ENCODE measurements at places on chromosomes 1 and 21.

DNA sequence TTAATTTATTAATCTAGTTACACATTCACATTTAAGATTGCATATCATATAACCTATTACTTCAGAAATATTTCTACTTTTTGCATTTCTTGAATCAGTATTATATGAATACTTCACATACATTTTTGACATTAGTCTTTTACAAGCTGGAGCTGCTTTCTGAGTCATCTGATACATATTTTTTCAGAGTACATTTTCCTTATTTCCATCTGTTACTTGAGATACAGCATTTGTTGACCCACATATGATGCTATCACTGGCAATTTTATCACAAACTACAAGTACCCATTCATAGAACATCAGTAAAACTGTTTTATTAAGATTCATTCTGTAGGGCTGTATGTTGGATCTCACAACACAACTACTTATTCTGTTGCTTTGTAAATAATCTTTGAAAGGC is 367.2 kb upstream of the ST6GALNAC5 start:
- DNase-seq: no peak

- DNase-seq: no peak
Measured at GRCh38 chr1:234620272-234621126, 10.5 kb upstream of the IRF2BP2 start.

GRCh38 chr1:199098468-199098867 is 459.6 kb downstream of the PTPRC start:
- DNase-seq: no peak

DNA sequence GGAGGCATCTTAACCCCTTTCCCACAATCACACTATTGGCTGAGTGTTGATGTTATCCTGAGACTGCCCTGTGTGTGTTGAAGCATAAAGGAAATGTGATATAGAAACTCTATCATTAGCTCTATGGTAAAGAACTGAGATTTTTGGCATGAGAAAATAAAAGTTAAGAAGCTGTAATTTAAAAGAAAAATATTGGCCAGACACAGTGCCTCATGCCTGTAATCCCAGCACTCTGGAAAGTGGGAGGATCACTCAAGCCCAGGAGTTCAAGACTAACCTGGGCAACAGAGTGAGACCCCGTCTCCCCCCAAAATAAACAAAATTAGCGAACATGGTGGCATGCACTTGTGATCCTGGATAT is 14.2 kb upstream of the RIPK4 start:
- DNase-seq: no peak

DNA sequence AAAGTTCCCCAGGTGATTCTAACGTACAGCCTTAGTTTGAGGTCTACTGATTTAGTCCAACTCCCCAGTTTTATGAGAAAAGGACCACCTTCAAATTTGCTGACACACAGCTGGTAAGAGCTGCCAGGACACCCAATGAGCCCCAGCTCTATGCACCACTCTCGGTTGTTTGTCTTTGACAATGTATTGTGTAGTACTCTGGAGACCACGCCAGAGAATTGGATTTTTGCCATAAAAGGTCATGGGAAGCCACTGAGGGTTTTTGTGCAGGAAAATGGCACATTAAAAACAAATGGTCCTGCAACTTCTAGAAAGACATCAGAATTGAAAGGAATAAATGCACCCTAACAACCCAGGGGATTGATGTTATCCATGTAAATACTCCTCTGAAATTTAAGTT is 7.1 kb upstream of the IER5 start:
- no peak for DNase-seq

- DNase-seq: no peak
Measured at GRCh38 chr1:36765785-36766300, 268.5 kb downstream of the GRIK3 start.

GRCh38 chr21:37208741-37209225 is 58.4 kb downstream of the VPS26C start:
- DNase-seq: no peak

GRCh38 chr1:234756066-234756774 is 146.2 kb upstream of the IRF2BP2 start:
- DNase-seq: no peak

- DNase-seq: no peak
Measured at GRCh38 chr21:26806801-26807295, 38.4 kb downstream of the ADAMTS1 start.

- DNase-seq: no peak
Measured at GRCh38 chr1:31776516-31776915, 12.4 kb upstream of the ADGRB2 start.

DNA sequence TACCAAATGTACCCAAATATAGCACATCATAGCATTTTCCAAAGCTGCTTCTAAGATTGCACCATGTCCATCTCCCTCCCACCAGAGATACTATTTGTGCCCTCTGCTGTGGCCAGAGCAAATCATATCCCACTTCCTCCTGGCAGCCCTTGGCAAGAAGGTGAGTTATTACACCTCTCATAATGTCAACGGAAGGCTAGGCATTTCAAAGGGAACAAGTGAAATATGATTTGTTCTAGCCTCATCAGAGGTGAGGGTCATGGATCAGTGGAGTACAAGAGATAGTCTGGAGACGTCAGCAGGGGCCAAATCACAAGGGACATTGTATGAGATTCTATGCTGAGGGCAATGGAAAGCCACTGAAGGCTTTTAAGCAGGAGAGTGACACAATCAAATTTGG is 90.2 kb upstream of the BCAR3 start:
- DNase-seq: no peak

DNA sequence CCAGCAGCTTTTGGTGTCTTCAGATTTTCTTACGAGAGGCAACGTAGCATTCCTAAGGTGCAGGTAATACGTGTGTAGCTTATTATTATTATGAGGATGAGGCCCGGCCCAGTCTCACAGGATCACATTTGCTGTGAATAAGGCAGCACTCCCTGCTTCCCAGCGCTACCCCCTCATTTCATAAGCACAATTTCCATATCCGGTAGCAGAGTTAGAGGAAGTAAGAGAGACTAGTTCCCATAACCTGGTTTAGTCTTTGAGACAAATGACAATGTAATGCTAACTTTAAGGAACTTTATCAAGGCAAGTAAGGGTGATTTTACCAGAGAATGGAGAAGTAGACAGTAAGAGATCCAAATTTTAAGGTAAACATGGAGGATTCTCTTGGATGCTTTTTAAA is 14.6 kb upstream of the LMO4 start:
- no peak for DNase-seq

DNA sequence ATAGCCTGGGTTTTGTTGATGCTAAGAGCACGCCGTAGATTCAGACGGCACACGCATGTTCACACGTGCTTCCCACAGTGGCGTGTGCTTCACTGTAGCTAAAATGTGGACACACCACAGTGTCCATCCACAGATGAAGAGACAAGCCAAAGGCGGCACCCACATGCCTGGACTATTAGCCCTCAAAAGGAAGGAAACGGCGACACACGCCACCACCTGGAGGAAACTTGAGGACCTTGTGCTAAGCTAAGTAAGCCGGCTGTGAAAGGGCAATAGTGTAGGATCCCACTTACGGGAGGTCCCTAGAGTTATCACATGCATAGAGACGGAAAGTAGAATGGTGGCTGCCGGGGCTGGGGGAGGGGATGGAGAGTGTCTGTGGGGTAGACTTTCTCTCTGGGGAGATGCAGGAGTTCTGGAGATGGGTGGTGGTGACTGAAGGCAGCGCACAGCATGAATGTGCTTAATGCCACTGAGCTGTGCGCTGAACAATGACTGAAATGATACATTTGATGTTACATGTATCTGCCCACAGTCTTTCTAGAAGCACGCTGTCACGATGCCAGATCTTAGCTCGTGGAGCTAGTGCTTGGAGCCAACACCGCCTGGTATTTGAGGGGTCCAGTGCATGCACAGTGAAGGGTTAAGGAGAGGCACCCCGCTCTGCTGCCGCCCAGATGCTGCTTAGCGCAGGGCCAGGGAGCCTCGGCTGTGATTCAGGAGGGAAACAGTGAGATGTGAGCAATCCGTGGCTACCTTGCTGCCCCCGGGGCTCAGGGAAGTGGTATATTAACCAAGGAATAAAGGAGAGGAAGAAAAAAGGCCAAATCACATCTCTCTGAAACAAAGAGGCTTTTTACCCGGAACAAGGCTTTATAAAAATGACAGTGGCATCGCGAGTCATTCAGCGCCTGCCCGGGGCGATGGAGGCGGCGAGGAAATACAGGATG is 103.7 kb downstream of the PRDM16 start:
- no peak for DNase-seq

GRCh38 chr1:217435204-217435603 is 195.7 kb downstream of the GPATCH2 start:
- no peak for DNase-seq

DNA sequence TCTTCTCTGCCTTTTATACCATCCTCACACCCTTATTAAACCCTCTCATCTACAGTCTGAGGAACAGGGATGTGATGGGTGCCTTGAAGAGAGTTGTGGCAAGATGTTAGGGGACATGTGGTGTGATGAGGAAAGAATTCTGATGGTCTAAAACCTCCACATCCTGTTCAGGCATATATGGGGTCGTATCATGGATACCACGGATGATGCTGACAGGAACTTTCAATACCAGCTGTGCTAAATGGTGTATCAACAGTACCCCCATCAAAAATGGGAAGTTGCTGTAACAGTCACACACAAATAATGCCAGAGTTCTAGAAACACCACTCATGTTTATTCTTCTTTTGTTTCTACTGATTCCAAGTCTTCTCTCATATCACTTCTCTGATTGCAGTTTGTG is 12.9 kb downstream of the OR2T6 start:
- DNase-seq: no peak

GRCh38 chr1:181905944-181906597 is 155.4 kb downstream of the ZNF648 start:
- DNase-seq: no peak

- DNase-seq: no peak
Measured at GRCh38 chr1:46689356-46689755, 17.7 kb downstream of the TEX38 start.

- DNase-seq: no peak
Measured at GRCh38 chr1:38569932-38570656, 289.5 kb downstream of the RRAGC start.

GRCh38 chr1:243713470-243714186 is 136.4 kb downstream of the AKT3 start:
- DNase-seq: no peak

- no peak for DNase-seq
Measured at GRCh38 chr1:202201971-202202370, 8.4 kb downstream of the LGR6 start.

DNA sequence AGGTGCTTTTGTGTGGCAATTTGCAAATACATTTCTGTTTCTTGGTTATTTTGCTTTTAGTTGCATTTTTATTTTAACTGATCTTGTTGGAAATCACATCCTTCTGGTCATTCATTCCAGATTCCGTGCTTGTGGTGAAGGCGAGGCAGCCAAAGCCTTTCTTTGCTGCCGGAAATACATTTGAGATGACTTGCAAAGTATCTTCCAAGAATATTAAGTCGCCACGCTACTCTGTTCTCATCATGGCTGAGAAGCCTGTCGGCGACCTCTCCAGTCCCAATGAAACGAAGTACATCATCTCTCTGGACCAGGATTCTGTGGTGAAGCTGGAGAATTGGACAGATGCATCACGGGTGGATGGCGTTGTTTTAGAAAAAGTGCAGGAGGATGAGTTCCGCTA is 34.8 kb upstream of the CD101 start:
- DNase-seq: no peak

- DNase-seq: peak; percentile 77
Measured at GRCh38 chr1:30801771-30802198, 44.2 kb upstream of the LAPTM5 start.

DNA sequence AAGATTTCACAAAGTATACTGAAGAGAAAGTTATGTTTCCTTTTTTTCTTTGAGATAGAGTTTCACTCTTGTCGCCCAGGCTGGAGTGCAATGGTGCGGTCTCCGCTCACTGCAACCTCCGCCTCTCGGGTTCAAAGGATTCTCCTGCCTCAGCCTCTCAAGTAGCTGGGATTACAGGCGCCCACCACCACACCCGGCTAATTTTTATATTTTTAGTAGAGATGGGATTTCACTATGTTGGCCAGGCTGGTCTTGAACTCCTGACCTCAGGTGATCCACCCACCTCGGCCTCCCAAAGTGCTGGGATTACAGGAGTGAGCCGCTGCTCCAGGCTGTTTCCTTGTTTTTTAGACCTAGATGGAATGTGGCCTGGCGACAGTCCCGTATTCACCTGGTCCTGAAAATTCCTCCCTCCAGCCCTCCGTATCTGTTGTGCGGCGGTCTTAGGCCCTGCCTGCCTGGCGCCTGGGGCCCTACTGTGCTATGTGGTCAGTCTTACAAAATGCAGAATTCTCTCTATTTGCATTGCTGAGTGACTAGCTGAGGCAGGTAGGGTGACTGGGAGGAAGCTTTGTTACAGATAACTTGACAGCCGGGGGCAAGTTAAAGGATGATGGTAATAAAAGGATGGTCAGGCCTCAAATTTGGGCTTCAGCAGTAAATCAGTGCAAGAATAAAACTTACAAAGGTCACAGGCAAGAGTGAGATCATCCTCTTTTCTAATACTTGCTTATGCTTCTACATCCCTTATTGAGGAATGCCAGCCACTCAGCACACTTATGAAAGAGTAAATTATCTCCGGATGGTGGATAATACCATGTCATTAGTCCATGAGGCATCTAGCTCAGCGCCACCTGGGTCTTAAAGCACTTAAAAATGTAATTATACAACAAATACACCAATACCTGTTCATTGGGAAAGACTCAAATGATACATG is 30.3 kb downstream of the PARK7 start:
- no peak for DNase-seq

DNA sequence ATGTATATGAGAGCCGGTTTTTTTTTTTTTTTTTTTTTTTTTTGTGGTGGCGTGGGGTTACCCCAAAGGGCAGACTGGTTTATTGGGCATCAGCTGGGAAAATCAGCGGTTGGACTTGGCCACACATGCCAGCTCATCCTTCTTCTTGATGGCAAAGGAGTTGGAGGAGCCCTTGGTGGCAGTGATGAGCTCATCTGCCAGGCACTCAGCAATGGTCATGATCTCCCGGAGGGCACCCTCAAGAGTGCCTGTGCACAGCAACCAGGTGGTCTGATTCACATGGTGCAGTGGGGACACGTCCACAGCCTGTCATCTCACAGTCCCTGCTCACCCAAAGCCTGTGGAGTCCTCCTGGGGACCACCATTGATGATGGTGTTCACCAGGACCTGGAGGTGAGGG is 62.0 kb downstream of the MRPS6 start:
- no peak for DNase-seq

- no peak for DNase-seq
Measured at GRCh38 chr1:201283836-201284553, 689 bp downstream of the PKP1 start.

- DNase-seq: no peak
Measured at GRCh38 chr1:54571803-54572541, 23.9 kb downstream of the ACOT11 start.

DNA sequence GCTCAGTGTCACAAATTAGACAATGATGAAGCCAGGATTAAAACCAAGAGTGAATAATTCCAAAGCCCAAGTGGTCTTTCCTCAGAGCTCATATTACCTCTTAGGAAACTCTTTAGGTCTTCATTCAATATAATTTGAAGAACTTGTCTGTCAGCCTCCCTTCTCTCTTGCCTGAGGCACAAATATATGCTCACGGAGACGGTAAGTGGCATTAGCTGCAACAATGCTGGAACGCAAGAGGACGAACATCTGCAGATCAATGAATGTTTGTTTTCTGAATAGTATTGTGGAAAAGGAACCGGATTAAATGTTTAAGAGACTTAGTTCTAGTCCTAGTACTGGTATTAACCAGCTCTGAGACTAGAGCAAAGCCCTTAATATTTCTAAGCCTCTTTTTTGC is 39.7 kb upstream of the LYST start:
- no peak for DNase-seq

Data from mucosa of descending colon (tissue), 3 donors.